ENCODE measurements at places on chromosomes 4 and X.

GRCh38 chr4:156975686-156976085 is 4.1 kb upstream of the PDGFC start:
- DNase-seq: no peak

GRCh38 chrX:56746996-56747395 is 18.0 kb downstream of the NBDY start:
- DNase-seq: no peak

DNA sequence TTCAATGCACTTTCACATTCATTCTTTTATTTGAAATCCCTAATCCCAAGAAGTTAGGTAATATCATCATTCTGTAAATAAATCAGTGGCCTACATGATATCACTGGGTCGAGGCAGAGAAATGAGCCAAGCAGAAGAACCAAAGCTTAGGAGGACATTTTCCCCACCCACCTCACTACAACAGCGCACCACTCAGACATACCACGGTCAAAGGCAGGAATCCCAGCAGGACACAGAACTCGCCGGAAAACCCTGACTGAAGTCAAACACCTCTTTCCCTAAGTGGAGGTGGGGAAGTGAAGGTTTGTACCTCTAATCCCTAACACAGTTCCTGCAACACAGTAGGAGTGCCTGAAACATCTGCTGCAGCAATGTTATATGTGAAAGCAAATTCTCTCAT is 21.5 kb downstream of the RELL1 start:
- no peak for DNase-seq

GRCh38 chr4:150211799-150212445 is 133.7 kb downstream of the DCLK2 start:
- no peak for DNase-seq

- no peak for DNase-seq
These were observed 36.0 kb upstream of the CD99L2 start for GRCh38 chrX:150934453-150934852.

DNA sequence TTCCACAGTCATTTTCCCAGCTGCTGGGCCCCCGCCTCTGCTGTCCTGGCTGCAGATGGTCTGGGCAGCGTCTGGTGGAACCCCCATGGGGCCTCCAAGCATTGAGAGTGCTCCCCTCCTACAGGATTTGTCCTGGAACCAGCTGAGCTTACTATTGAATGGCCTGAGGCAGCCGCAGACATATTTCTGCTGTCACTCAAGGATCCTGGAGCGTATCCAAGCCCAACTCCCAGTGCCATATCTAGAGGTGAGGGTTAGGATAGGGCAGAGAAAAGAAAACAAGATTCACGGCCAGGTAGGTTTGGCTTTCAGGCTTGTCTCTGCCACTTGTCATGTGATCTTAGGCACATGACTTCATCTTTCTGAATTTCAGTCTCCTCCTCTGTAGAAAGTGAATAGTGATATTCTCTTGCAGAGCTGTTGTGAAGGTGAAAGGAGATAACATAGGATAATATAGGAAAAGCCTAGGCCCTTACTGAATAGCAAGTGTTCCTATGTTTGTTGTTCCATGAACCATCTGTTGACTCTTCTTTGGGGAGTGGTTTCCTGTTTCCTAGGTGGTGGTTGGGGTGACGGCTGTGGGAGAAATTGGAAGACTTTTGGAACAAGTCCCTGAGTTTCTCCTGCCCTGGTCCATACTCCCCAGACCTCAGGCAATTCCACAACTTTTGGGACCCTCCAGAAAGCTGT is 52.3 kb downstream of the SEPSECS start:
- no peak for DNase-seq

- DNase-seq: no peak
These were observed 9.4 kb downstream of the IL15 start for GRCh38 chr4:141645611-141646340.

GRCh38 chr4:137545461-137545861 is 13.2 kb upstream of the PCDH18 start:
- no peak for DNase-seq

- no peak for DNase-seq
These were observed 25.3 kb upstream of the SOD3 start for GRCh38 chr4:24770032-24770584.

DNA sequence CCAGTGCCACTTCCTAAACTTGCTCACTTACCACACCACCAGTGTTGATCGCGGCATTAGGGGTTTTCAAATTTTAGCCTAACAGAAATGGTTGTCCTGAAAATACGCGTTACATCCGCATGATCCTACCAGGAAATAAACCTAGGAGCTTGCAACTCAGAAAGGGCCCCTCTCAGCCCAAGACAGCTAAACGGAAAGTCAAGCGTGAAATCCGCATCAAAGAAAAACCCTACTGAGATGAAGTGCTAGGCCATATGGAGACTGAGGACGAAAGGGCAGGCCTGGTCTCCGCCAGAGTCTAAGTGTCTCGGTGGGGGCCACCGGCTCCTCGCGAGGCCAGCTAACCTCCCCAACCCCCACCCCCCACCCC is 626 bp downstream of the YTHDC1 start:
- DNase-seq: no peak

- DNase-seq: no peak
These were observed 61.5 kb downstream of the GSPT2 start for GRCh38 chrX:51804741-51805140.

DNA sequence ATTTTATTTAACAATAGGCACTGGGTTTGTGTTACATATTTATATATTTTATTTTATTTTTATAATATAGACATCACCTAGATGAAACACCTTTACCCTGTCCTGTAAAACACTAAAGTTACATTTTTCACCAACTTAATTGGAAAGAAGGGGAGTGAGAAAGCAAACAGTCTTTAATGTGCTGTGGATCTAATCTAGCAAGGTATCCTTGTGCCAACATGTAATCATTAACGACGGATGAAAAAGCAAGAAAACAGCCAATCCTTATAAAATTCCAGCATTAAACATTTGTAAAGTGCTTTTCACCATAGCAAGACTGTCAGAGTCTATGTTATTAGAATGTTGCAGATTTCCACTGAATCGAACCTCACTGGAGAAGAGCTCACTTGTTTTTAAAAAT is 92.7 kb downstream of the HHIP start:
- no peak for DNase-seq

DNA sequence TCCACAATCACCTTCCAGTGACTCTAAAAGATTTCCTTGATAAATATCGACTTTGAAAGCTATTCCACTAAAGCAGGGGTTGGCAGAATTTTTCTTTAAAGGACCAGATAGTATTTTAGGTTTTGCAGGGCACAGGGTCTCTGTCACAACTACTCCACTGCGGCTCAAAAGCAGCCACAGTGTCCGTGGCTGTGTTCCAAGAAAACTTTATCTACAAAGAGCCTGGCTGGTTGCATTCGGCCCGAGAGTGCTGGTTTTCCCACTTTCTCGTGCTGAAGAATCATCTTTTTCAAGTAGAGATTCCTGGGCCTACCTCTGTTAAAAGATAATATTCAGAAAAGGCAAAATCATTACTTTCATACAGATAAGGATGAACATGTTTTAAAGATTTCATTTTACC is 55.6 kb downstream of the TSPAN7 start:
- no peak for DNase-seq

DNA sequence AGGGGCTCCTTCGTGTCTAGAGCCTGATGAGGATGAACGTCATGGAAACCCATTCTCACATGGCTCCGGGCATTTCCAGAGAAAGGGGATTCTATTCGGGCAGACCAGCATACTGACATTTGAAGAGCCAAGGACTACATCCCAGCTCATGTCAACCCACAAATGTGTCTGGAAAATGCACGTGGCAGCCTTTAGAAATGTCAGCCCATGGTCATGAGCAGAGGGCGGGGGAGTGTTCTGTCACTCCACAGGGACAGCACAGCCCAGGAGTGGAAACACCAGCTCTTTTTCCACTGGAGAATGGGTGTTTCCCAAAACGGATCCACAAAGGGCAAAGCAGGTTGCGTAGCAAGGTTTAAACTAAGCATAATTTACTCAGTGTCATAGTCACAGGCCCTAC is 207.0 kb downstream of the BCOR start:
- no peak for DNase-seq

DNA sequence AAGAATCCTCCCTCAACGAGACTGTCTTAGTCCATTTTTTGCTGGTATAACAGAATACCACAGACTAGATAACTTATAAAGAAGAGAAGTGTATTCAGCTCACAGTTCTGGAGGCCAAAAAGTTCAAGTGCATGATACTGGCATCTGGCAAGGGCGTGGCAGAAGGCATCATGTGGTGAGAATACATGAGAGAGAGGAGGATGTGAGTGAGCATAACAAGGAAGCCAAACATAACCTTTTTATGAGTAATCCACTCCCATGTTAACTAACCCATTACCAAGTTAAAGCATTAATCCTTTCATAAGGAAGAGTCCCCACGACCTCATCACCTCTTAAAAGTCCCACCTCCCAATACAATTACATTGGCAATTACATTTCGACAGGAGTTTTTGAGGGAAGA is 504.6 kb downstream of the IQCM start:
- DNase-seq: no peak

DNA sequence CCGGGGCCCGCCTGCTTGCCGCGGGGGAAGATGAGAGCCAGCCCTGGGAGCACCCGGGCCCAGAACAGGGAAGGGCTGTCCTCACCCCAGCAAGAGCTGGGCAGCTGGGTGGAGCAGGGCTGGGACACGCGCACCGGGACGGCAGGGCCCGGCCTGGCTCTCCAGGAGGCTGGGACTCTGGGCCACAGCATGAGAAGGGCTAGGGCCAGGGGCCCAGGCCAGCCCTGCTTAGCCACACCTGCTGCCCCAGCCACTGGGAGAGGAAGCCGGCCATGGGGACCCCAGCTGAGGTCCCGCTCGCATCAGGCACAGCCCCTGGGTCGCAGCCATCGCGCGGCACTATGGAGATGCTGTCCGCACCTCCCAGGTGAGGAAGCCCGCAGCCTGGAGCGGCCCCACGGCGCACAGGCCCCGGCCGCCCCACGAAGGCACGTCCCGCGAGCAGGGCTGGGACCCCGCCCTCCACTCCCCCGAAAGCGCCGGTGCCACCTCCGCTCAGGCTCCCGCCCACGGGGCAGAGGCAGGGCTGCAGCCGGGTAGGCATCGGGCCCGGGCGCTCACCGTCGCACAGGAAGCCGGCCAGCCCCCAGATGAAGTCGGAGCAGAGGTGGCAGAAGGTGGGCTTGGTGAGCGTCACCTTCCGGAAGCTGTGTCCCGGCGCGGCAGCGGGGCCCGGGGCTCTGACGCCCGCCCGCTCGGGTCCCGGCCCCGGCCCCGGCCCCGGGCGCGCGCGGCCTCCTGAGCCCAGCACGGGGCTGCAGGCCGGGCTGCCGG is 531 bp downstream of the DGKQ start:
- peak; percentile 24 for DNase-seq
